Common myeloid progenitor, CD34-positive (primary cell): ENCODE measurements at places on chromosomes 3 and 15.

- no peak for DNase-seq
- no peaks in the 10 kb centered on the region for H3K27me3 ChIP-seq
- H3K4me3 ChIP-seq = no peak overlapping the region
- no peaks in the 10 kb centered on the region for H3K4me1 ChIP-seq
Measured at GRCh38 chr15:65953622-65954021, 84.3 kb downstream of the RAB11A start.

- H3K4me1 ChIP-seq = no peaks in the 10 kb centered on the region
- no peaks in the 10 kb centered on the region for H3K36me3 ChIP-seq
Measured at GRCh38 chr3:99315896-99316295, 322.5 kb upstream of the COL8A1 start.

- H3K27ac ChIP-seq = no peak overlapping the region
- no peak overlapping the region for H3K4me3 ChIP-seq
- H3K36me3 ChIP-seq = no peaks in the 10 kb centered on the region
- H3K4me1 ChIP-seq = peaks cover 64% of the 10 kb centered on the region
- H3K27me3 ChIP-seq = no peaks in the 10 kb centered on the region
- no peak for DNase-seq
Measured at GRCh38 chr15:101168898-101169494, 82.9 kb downstream of the CHSY1 start.

DNA sequence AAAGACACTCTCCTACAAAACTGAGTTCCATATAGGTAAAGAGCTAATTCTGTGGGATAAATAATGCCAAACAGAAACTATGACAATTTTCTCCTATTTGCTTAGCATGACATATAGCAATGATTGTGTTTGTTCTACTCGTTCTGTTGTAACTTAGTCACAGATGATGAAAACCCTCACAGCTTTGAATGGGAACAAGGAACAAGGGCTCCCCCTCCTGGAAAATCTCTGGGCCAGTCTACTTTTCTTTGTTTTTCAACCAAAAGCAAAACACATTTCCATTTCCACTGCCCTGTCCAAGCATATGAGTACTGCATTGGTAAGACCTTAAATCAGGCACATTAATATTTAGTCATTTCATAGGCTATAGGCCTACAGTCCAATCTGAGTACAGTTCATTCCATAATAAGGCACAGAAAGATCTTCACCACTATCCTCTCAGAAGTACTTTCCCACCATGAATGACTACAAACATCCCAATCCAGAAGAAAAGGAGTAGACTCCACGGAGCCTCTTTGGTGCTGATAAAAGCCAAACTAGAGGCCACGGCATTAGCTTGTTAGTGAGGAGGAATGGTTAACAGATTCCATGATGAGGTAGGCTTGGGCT is 67.1 kb downstream of the ATP8B4 start:
- DNase-seq = peak; percentile 71
- no peak overlapping the region for H3K4me3 ChIP-seq
- no peaks in the 10 kb centered on the region for H3K27me3 ChIP-seq
- no peak overlapping the region for H3K27ac ChIP-seq
- peaks cover 2% of the 10 kb centered on the region for H3K36me3 ChIP-seq

DNA sequence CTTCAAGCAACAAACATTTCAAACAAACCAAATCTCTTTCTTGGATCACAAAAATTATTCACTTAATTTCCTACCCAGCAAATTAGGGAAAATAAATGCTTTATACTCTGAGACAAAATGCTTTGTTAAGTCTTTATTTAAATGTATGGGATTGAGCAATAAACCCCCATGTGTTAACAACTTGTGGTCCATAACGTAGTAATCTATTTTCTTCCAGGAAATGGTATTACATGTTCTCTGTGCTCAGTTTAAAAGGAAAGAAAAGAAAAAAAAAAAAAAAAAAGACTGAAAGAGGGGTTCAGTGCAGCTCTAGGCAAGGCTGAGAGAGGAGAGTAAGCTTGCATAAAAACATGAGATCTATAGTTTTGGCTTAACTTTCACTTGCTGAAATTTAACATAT is 102.3 kb downstream of the PIK3CB start:
- peaks cover 7% of the 10 kb centered on the region for H3K36me3 ChIP-seq
- no peaks in the 10 kb centered on the region for H3K27me3 ChIP-seq
- DNase-seq = no peak

DNA sequence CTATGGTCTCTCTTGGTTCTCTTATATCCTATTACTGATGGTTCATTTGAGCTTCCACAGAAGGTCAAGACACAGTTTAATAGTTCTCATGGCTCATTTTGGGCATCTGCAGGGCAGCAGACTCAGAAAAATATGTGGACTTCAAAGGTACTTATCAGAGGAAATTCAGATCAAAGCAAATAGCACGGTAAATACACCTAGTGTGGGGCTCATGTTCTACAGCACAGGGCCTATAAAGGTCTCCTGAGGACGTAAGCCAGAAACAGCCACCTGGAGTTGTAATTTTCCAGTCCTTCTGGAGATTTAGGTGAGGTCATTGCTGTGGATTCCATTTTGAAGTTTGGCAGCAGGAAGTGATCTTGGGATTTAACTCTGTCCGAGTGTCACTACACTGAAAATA is 134.5 kb upstream of the SGO1 start:
- H3K27me3 ChIP-seq = no peaks in the 10 kb centered on the region
- H3K27ac ChIP-seq = no peak overlapping the region
- no peak for DNase-seq
- H3K4me1 ChIP-seq = no peaks in the 10 kb centered on the region

- DNase-seq = no peak
- no peak overlapping the region for H3K27ac ChIP-seq
- no peaks in the 10 kb centered on the region for H3K4me1 ChIP-seq
- no peak overlapping the region for H3K4me3 ChIP-seq
Measured at GRCh38 chr3:22907161-22907780, 295.9 kb upstream of the UBE2E2 start.

DNA sequence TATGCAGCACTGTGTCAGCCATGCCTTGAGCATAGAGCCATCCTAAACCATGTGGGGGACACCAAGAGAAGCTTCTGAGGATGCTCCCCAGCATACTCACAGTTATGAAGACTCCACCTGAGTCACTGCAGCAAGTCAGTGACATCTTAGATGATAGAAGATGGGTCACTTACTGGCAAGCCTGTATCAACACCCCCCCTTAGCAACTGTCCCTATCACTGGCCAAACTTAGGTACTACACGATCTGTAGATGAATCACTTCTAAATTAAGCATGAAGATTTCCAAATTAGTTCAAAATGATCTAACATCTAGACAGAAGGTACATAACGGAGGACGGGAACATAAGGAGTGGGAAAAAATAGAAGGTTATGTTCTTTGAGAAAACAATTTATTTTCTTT is 13.2 kb upstream of the LMCD1 start:
- no peaks in the 10 kb centered on the region for H3K36me3 ChIP-seq
- H3K27me3 ChIP-seq = no peaks in the 10 kb centered on the region
- H3K4me1 ChIP-seq = no peaks in the 10 kb centered on the region
- H3K4me3 ChIP-seq = no peak overlapping the region
- H3K27ac ChIP-seq = no peak overlapping the region

DNA sequence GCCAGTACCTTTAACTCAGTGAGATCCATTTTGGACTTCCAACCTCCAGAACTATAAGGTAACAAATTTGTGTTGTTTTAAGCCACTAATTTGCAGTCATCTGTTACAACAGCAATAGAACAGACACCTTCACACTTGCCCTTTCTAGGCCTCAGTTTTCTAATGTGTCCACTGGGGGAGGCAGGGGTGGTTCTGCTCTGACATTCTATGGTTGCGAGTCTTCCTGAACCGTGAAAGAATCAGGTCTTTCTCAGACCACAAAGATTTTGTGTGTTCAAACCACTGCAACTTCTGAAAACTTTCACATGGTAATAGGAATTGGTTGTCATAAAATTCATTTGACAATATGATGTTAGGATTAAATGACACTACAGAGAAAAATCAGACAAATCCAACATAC is 26.8 kb upstream of the CSTA start:
- no peak for DNase-seq
- no peaks in the 10 kb centered on the region for H3K27me3 ChIP-seq
- no peak overlapping the region for H3K4me3 ChIP-seq
- H3K4me1 ChIP-seq = peaks cover 8% of the 10 kb centered on the region
- no peaks in the 10 kb centered on the region for H3K36me3 ChIP-seq
- no peak overlapping the region for H3K27ac ChIP-seq

- DNase-seq = no peak
- no peaks in the 10 kb centered on the region for H3K27me3 ChIP-seq
- H3K36me3 ChIP-seq = peaks cover 9% of the 10 kb centered on the region
- peak within 1 kb of the TSS; percentile 47 for H3K27ac ChIP-seq
Measured at GRCh38 chr15:44736181-44736765, at the start of gene TRIM69. TSS of gene TRIM69 (plus strand) at chr15:44736528. CDS start at chr15:44736705, 177 bp downstream.

GRCh38 chr15:48298914-48299313 is 32.3 kb upstream of the DUT start:
- H3K4me1 ChIP-seq = no peaks in the 10 kb centered on the region
- DNase-seq = no peak
- H3K36me3 ChIP-seq = no peaks in the 10 kb centered on the region
- H3K27ac ChIP-seq = no peak overlapping the region

DNA sequence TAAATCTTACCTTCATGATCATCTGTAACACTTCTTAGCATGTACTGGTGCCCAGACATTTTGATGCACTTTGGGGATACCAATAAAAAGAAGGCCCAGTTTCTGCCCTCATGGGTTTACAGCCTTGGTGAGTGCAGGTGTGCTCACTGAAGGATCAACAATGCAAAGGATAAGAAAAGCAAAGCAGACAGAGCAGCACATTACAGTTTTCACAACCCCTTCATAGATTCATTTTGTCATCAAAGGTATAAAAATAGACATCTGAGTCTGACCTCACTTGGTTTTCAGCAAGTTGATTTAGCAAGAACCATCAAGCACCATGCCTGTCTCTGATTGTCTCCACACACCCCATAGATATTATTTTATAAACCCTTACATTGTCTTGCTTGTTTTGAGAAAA is 77.6 kb downstream of the BFSP2 start:
- no peaks in the 10 kb centered on the region for H3K36me3 ChIP-seq
- no peak overlapping the region for H3K27ac ChIP-seq
- no peaks in the 10 kb centered on the region for H3K27me3 ChIP-seq
- DNase-seq = no peak

GRCh38 chr3:61157414-61157813 is 93.8 kb downstream of the FHIT start:
- H3K4me1 ChIP-seq = peaks cover 5% of the 10 kb centered on the region

- no peak overlapping the region for H3K4me3 ChIP-seq
- DNase-seq = peak; percentile 83
- H3K36me3 ChIP-seq = no peaks in the 10 kb centered on the region
- H3K27me3 ChIP-seq = no peaks in the 10 kb centered on the region
Measured at GRCh38 chr3:124007186-124007585, 15.3 kb upstream of the ROPN1 start.

GRCh38 chr15:38670128-38671005 is 105.8 kb upstream of the RASGRP1 start:
- DNase-seq = peak; percentile 69
- H3K4me1 ChIP-seq = peaks cover 23% of the 10 kb centered on the region
- no peaks in the 10 kb centered on the region for H3K36me3 ChIP-seq
- H3K4me3 ChIP-seq = no peak overlapping the region

DNA sequence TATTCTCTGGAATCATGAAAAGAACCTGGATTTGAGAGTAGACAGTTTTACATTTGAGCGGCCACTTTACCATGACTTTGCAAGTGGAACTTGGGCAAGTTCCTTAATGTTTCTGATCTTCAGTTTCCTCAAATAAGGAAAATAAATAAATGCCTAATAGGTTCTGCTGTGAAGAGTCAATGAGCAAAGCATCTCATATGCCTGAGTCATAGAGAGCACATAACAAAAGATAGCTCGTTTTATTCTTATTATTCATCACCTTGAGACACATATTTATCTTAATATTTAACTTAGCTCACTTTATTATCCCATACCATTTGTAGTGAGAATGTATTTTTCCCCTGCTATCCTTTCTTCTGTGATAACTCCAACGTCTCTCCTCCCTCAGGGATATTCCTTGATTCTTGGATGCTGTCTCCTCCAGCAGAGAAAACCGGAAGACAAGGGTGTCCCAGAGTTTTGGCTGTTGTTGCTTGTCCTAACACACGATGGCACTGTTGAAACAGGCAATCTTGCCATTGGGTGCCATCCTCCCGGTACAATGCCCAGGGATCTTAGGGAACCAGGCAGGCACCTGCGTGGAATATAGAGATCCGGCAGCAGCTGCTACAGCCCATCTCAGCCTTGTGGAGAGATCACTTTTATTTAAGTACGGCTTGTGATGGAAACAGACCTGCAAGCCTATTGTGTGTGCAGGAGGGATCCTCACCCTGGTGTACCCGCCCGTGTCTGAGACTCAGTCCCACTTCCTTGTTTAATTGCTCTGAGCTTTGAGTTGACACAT is 33.3 kb upstream of the VPS33B start:
- H3K27ac ChIP-seq = no peak overlapping the region
- H3K4me3 ChIP-seq = no peak overlapping the region
- H3K4me1 ChIP-seq = no peaks in the 10 kb centered on the region
- no peaks in the 10 kb centered on the region for H3K36me3 ChIP-seq
- H3K27me3 ChIP-seq = peaks cover 13% of the 10 kb centered on the region

DNA sequence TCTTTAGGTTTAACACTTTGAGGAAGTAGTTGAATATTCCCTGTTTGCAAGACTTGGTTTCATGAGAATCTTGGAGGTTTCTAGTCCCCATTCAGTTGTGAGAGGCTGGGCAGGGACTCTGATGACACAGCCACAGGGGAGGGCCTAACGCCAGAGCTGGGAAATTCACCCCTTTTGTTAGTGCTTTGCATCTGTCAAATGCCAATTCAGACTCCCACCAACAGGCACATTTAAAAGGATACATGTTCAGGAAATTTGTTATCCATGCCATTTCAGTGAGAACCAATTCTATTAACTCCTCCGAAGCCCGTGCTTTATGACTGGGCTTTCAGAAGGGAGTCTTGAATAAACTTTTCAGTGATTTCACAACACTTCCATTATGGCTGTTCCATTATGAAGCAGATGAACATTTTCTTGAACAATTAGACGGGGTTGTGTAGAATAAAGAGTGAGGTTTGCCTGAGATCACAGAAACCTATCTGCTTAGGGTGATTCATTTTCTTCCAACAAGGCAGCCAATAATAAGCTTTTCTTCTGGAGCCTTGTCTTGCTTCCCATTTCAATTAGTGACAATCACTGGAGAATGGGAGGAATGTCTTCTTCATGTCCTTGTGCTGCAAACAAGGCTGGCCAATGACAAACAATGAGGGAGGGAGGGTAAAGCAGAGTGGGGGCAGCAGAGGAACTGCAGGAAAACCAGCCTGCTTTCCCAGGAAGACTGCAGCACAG is 90.6 kb downstream of the SOX14 start:
- H3K36me3 ChIP-seq = no peaks in the 10 kb centered on the region
- H3K27me3 ChIP-seq = no peaks in the 10 kb centered on the region
- H3K4me1 ChIP-seq = no peaks in the 10 kb centered on the region
- no peak overlapping the region for H3K27ac ChIP-seq

DNA sequence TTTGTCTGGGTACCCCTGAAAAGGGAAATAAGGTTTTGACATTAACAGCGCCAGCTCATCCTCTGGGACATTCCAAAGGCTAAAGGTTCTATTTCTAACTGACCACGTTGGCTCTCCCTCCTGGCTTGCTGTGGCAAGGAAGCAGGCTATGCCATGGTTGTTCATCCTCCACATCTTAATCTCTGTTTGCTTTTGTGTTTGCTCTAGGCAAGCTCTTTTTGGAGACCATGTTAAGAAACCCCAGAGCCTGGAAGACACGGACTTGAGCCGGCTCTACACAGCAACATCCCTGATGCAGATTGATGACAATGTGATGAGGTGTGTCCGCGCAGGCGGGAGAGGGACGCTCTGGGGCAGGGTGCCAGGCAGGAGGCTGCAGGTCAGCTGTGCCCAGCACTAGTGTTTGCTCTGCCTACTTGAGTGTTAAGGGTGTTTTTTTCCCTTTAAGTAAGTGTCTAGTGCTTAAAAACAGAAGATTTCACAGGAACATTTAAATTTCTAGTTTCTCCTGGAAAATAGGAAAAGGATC is 33.3 kb downstream of the RLBP1 start:
- no peak for DNase-seq
- H3K36me3 ChIP-seq = peaks cover 82% of the 10 kb centered on the region
- H3K27ac ChIP-seq = no peak overlapping the region
- peaks cover 5% of the 10 kb centered on the region for H3K4me1 ChIP-seq
- no peaks in the 10 kb centered on the region for H3K27me3 ChIP-seq
